Naive B cell (primary cell): ENCODE measurements at places on chromosomes 3 and 15. TPM values are rescaled to one million over a fixed set of nuclear protein-coding genes. Genes with fewer than 3 reads are reported as not detected.

DNA sequence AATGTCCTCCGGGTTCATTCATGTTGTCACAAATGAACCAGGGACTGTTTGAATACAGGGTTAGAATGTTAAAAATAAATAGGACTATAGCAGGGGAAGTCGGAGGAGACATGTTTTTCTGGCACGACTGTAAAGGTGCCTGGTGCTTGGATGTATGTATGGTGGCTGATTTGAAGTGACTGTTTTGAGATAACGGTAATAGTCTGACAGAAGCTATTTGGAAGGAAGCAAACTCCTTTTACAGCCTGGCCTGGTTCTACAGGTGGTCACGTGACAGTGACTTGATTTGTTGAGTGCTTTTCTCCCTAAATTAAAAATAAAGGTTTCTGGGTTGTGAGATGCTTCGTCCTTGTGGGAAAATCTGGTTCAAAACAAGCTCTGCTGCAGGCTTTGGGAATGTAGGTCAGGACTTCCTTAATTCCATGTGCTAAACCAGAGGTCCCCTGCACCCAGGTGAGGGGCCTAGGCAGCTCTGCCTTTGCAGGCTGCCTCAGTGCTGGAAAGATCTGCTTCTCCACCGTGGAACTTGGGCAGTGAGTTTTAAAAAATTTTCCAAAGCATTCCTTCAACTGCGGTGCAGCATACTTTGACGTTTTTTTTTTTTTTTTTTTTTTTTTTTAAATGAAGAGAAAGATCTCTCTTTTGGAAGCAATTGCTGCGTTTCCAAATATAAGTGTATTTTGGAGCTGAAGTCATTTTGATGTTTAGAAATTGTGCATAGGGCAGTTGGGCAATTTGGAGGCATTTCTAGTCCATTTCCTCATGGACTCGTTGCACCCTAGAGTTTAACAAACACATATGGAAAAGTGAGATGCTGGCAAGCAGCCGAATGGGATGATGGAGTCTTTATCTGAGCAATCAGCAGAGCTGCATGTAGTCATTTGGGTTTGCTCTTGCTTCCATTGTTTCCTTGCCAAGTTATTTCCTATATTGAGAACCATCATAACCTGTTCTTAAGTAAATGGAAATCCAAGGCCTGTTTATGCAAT, 30.9 kb downstream of the ITPR1 start:
- no peak for DNase-seq

Gene PP2D1
- polyA plus RNA-seq = 1.0 TPM

Gene GATA2
- polyA plus RNA-seq = 0.21 TPM

Gene ADGRG7
- not detected for polyA plus RNA-seq

DNA sequence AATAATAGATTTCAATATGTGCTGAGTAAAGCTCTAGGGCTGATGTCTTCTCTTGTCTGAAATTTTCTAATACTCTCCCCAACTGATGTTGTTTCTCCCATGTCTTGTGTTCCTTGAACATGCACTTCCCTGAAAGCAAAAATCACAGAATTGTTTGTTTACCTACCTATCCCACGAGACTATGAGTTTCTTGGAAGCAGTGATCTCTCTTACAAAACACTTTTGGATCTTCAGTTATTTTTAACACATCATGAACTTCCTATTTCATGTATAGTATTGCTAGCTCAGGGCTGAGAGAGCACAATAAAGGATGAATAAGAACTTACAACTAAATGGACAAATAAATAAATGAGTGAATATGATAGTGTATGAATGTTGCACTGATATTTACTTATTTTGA, 365.0 kb downstream of the ROBO2 start:
- no peak for DNase-seq
